Activated T-helper 1 cell treated with anti-CD3 and anti-CD28 coated beads, Interleukin-12 subunit alpha, Interleukin-12 subunit beta, Interleukin-2, Interleukin-4 antibody, amounts not matched to agents 30 ng/mL and 10 ng/mL and 1 ng/mL, durations not matched to agents 14 hours and 24 hours and 36 hours (primary cell): ENCODE measurements at places on chromosomes 3 and 15. TPM values are rescaled to one million over a fixed set of nuclear protein-coding genes. Genes with fewer than 3 reads are reported as not detected.

- peaks cover 6% of the 10 kb centered on the region for H3K4me1 ChIP-seq
- no peak overlapping the region for H3K27ac ChIP-seq
- peaks cover 9% of the 10 kb centered on the region for H3K27me3 ChIP-seq
- DNase-seq: no peak
Observed at GRCh38 chr3:197024881-197025735, 4.5 kb downstream of the MELTF start.

DNA sequence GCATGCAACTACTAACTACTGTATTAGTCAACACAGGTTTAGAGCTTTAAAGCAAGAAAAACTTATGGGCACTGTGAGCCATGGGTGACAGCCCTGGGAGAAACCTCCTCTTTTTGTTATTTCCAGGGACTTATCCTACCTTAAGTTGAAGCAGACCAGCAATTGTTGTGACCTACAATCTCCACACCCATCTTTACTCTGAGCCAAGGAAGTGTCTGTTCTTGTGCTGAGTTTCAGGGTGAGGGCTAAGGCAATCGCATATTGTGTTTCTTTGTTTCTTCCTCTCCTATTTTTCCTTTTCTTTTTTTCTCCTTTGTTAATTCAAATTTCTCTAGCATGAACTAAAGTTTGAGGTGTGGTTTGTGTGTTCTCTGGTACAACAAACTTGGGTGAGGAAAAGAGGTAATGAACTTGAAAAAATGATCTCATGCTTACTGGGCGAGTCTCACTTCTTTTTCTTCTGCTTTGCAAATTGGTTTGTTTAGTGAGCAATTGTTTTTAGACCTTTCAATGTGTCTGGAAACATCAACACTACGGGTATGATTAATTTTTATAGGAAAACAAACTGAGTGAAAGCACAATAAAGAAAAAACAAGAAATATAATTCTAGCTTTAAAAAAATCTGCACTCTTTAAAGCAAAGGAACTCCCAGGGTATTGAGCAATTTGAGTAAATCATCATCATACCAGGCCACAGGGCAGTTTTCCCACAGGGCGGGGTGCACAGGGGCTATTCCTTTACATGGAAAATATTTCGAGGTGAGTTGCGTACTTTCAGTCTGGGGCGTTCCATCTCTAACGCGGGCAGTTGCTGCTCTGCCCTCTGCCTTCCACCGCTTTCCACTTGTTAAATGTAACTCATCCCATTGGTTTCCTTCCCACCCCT lies 2.7 kb downstream of the UPK1B start:
- DNase-seq: no peak
- no peak overlapping the region for H3K27ac ChIP-seq
- H3K4me1 ChIP-seq: no peaks in the 10 kb centered on the region
- H3K4me3 ChIP-seq: no peak overlapping the region

- H3K27me3 ChIP-seq: no peaks in the 10 kb centered on the region
- peaks cover 6% of the 10 kb centered on the region for H3K4me1 ChIP-seq
- H3K27ac ChIP-seq: no peak overlapping the region
- no peaks in the 10 kb centered on the region for H3K36me3 ChIP-seq
- DNase-seq: no peak
Observed at GRCh38 chr3:188583341-188584161, 429.6 kb downstream of the LPP start.

DNA sequence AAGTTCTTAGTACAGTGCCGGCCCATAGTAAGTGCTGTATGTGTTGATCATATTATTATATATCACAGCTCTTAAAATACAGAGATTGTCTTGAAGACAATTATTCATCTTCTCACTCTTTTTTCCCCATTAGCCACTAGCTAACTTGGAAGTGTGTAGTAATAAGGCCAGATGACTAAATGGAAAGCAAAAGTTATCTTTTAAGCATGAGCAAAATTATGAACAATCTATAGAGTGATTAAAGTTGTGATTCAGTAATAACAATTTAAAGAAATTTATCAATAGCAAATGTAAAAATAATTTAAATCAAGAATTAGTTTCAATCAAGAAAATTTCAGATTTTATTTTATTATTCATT lies 630.9 kb upstream of the TBL1XR1 start:
- DNase-seq: no peak
- no peaks in the 10 kb centered on the region for H3K27me3 ChIP-seq

GRCh38 chr3:97871186-97871585 lies 49.4 kb downstream of the CRYBG3 start:
- H3K4me1 ChIP-seq: peaks cover 27% of the 10 kb centered on the region
- H3K4me3 ChIP-seq: no peak overlapping the region
- peak overlapping the region; percentile 45 for H3K27ac ChIP-seq

- peaks cover 87% of the 10 kb centered on the region for H3K4me1 ChIP-seq
- peaks cover 7% of the 10 kb centered on the region for H3K36me3 ChIP-seq
Observed at GRCh38 chr15:58457466-58457965, 25.7 kb downstream of the LIPC start.

GRCh38 chr15:92979011-92979701 lies 79.0 kb downstream of the CHD2 start:
- DNase-seq: no peak
- H3K27me3 ChIP-seq: no peaks in the 10 kb centered on the region
- H3K4me3 ChIP-seq: no peak overlapping the region

DNA sequence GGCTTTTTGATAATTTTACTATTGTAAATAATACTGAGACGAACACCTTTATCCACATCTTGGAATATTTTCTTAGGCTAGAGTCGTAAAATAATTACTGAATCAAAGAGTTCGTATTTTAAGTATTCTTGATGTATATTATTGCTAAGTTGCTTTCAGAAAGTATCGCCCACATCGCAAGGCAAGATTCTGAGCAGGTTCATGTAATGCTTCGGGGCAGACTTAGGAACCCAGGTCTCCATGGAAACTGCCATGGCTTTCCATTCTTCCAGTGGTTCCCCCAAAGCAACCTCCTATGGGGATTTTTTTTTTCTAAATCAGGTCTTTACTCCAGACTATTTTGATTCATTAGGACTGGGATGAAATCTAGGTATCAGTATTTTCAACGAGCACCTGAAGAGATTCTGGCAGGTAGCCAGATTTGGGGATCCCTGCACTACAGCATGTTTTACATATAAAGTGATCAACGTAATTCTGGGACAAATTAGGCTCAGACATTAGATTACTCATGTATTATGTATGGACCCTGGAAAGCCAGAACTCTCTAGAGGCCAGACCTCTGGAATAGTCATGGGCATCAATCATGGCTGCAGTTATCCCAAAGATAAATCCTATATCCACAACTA lies 86.5 kb downstream of the B3GNT5 start:
- DNase-seq: no peak
- H3K27ac ChIP-seq: no peak overlapping the region
- no peak overlapping the region for H3K4me3 ChIP-seq
- peaks cover 2% of the 10 kb centered on the region for H3K36me3 ChIP-seq

DNA sequence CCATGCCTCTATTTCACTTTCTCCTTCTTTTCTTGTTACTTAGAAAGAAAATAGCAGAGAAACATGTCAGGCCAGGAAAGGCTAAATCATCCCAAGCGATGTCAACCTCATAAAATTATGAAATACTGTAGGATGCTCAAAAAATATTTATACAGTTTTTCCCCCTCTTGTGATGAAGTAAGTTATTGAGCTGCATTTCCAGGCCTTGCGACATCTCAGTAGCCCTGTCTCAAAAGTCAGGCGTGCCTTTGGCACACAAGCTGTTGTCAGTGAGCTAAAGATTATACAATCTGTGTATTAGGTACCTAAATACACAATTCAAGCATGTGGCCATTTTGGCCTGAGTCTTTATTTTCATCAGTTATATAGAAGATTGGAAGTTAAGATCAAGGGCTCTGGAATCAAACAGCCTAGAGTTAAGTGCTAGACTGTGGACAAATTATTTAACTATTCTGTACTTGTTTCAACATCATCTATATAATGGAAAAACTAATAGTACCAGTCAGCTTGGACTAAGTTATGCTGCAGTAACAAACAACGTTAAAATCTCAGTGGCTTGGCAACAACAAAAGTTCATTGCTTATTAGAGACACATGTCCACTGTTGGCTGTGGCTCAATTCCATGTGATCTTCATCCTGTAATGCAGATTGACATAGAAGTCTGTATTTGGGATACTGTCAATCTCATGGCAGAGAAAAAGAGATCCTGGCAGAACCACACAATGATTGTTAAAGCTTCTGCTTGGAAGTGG lies 406.4 kb upstream of the PROK2 start:
- H3K4me1 ChIP-seq: peaks cover 29% of the 10 kb centered on the region
- no peak overlapping the region for H3K27ac ChIP-seq
- H3K4me3 ChIP-seq: no peak overlapping the region
- no peaks in the 10 kb centered on the region for H3K27me3 ChIP-seq
- DNase-seq: no peak
- H3K36me3 ChIP-seq: peaks cover 2% of the 10 kb centered on the region

DNA sequence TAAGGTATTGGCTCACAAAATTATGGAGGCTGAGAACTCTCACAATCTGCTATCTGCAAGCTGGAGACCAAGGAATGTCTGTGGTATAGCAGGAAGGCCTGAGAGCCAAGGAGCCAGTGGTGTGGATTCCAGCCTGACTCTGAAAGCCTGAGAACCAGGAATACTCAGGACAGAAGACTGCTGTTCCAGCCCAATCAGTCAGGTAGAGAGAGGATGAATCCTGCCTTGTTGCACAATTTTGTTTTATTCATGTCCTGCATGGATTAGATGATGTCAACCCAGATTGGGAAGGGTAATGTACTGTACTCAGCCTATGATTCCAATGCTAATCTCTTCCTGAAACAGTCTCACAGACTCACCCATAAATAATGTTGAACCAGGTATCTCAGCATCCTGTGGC lies 312.4 kb upstream of the KCNMB2 start:
- H3K27ac ChIP-seq: no peak overlapping the region
- no peak for DNase-seq
- H3K4me3 ChIP-seq: no peak overlapping the region
- H3K36me3 ChIP-seq: no peaks in the 10 kb centered on the region

Gene IL5RA
- total RNA-seq: 0.12 TPM in 1 of 2 replicates, not detected in the other

Gene APBA2
- total RNA-seq: 0.80 and 0.86 TPM in 2 replicates

Gene PXK
- 43.4 and 48.1 TPM in 2 replicates for total RNA-seq

Gene CPA3
- total RNA-seq: not detected in 2 replicates

Gene ST8SIA2
- not detected in 2 replicates for total RNA-seq

Gene CYP8B1
- total RNA-seq: not detected in 2 replicates
